Karpas-422 (cell line): ENCODE measurements at places on chromosomes 2 and 18. TPM values are rescaled to one million over a fixed set of nuclear protein-coding genes. Genes with fewer than 3 reads are reported as not detected.

GRCh38 chr2:196206804-196207203 lies 35.4 kb upstream of the STK17B start:
- no peak for DNase-seq

DNA sequence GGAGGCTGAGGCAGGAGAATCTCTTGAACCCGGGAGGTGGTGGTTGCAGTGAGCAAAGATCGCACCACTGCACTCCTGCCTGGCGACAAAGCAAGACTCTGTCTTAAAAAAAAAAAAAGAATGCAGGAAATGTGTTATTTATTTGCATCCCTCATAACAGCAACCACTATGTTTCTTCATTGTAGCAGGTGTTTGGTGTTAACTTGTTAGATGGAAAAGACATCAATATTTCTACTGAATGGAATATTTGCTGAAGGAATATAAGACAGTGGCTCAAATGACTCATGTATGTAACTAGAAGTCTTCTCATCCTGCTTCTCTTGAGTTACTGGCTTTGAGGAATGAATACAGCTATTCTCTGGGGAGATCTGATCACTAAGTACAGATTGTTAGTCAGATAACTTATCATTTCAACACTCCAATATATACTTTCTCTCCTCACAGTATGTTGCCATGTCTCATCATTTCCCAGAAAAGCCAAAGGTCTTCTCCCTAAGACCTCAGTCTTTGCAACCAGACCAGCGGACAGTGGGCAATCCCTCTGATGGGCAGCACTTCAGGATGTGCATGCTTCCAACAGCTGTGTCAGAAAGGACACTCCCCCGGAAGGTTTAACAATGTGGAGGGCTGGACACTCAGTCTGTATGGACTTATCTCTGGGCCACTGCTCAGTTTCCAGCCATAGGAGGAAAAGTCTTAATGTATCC lies 104.4 kb upstream of the STK17B start:
- peak; percentile 68 for DNase-seq

DNA sequence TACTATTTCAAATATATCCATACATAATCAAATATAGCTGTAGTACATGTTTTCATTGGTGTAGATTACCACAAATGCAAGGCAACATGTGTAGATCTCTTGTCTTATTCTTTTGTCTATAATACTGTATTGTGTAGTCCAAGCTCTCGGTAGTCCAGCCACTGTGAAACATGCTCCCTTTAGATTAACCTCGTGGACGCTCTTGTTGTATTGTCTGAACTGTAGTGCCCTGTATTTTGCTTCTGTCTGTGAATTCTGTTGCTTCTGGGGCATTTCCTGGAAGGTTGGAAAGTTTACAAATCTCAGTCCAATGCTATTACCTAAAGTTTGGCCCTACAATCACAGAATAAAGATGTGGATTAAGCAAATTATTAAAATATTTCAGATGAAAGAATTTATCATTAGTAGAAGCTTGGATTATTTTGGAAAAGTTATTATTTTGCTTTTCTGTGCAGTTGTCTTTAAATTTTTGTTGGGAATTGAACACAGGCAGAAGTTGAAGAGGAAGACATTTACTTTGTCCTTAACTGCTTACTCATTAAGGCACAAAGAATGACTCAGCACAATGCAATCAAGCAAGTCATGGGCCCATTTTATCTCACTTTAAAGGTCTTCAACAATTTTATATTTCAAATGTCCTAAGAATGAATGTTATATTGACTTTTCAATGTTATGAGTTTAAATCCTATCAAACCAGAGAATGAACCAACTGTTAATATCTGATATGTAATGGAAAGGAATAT lies 103.4 kb upstream of the CAVIN2 start:
- no peak for DNase-seq

DNA sequence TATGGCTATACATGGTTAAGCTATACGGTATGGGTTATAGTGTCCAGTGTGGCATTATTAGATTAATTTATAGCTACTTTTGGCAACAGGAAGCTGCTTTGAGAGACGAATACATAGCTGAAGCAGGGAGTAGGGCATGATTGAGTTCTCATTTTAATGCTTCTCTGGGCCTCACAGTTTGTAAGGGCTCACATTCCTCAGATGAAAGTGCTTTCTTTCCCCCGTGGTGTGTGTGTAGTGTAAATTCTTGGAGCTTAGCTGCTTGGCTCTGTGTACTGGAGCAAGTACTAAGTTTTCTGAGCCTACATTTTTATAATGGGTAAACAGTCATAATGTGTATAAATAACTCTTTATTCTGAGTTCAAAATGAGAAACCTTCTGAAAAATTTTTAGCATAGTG lies 173.7 kb downstream of the PTPRM start:
- DNase-seq, result no peak

GRCh38 chr18:80119111-80119510 lies 10.0 kb downstream of the ADNP2 start:
- DNase-seq, result no peak

- DNase-seq, result no peak
Measured at GRCh38 chr2:216002693-216003092, 10.7 kb downstream of the MREG start.

GRCh38 chr2:191478799-191479679 lies 198.9 kb upstream of the NABP1 start:
- no peak for DNase-seq

- DNase-seq, result no peak
Measured at GRCh38 chr2:88318071-88318955, 134.2 kb downstream of the FOXI3 start.

DNA sequence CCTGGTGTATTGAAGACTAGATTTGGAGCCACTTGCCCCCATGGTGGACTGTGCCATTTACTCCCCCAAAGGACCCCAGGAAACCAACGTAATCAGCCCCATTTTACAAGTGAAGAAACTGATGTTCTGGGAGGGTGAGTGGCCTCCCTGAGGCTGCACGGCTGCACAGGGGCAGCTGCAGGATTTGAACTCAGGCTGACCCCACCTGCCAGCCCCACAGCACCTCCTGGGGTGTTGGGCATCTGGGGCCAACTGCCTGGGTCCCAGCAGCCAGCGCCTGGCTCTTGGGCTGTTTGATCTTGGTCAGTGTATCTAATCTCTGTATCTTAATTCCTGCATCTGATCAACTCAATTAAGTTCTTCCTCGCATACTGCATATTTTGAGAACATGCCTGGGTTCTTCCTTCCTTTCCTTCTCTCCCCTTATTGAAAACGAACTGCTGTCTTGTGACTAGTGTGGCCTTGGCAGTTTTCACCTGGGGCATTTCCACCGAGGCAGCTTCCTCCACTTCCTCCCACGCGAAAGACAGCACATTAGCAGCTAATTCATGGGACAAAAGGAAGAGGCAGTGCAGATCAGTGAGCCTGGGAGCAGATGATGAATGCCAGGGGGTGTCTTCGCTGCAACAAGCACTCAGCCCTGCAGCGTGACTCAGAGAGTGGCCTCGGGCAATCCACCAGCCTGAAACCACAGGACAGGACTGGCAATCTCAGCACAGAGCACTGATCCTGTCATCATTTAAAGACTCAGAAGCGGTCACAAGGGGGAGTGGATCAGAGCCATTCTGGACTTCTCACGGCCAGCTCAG lies 184.1 kb upstream of the RAB12 start:
- no peak for DNase-seq

DNA sequence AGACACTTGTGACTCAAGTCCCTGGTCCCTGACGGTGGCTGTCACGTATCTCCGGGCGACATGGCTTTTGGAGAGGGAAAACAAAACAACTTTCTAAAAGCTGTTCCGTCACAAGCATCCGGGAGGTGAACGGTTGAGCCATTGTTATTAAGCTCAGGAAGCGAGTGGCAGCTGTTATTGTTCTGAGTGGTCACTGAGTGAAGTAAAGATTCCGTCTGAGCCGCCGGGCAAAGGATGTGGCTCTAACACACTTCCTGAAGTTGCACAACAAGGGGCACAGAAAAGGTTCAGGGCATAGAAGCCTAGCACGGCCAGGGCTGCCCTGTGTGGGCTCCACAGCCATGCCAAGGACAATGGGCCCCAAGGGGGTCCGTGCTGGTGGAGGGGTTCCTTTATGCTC lies 24.3 kb downstream of the INPP5D start:
- no peak for DNase-seq

GRCh38 chr2:237660381-237660900 lies 33.1 kb downstream of the LRRFIP1 start:
- DNase-seq, result no peak

The POTEJ gene
- total RNA-seq, result not detected in 2 replicates

The NT5C1B gene
- not detected in 2 replicates for total RNA-seq

The DSG1 gene
- 16.2 and 20.7 TPM in 2 replicates for total RNA-seq

The L3MBTL4 gene
- total RNA-seq, result 9.6 and 15.2 TPM in 2 replicates

The EFEMP1 gene
- 3.2 TPM in 1 of 2 replicates, not detected in the other for total RNA-seq

The CYP1B1 gene
- total RNA-seq, result not detected in 2 replicates
